ENCODE measurements at places on chromosomes 2 and 18.

DNA sequence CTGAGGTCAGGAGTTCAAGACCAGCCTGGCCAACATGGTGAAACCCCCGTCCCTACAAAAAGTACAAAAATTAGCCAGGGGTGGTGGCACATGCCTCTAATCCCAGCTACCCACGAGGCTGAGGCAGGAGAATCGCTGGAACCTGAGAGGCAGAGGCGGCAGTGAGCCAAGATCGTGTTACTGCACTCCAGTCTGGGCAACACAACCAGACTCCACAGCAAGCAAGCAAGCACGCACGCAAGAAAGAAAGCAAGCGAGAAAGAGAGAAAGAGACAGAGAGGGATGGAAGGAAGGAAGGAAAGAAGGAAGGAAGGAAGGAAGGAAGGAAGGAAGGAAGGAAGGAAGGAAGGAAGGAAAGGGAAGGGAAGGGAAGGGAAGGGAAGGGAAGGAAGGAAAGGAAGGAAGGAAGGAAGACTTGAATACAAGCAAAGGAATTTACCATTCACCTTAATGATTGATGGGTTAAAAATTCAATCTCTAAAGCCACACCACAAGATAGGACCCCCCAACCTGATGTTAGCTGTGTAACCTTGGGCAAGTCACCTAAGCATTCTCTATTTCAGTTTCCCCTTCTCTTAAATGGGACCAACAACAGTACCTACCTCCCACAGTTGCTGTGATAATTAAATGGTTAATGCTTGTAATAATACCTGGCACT is 181.7 kb downstream of the ATAD2B start:
- DNase-seq: no peak

DNA sequence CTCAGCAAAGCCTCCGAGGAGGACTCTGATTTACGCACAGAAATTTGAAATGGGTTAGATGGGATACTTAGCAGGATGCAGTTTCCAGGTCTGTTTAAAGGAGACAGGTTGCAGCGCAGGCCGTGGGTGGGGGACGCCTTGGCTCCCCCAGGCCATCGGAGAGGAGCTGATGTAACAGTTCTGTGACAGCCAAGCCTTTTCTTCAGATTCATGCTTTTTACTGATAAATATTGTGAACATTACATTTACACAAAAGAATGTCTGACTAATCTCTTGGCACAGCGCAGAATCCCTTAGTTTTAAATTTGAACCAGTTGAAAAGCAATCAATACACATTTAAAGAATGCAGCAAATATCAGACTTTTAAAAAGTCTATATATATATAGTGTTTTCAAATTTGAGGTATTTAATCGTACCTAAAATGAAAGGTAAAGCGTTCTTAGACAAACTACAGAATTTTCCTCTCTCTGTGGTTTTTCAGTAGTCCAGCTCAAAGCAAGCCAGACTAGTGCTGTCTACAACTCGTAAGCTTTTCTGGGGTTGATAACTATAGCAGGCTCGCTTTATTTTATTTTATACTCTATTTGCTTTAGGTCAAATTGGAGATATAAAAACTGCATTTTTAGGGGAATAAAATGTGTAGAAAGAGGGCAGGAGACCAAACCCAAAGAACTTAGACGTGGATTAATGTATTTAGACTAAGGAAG is 221.9 kb downstream of the PIEZO2 start:
- no peak for DNase-seq

GRCh38 chr2:162086904-162087303 is 12.9 kb upstream of the DPP4 start:
- no peak for DNase-seq

GRCh38 chr2:206920951-206921350 is 18.4 kb upstream of the CPO start:
- peak; percentile 35 for DNase-seq

DNA sequence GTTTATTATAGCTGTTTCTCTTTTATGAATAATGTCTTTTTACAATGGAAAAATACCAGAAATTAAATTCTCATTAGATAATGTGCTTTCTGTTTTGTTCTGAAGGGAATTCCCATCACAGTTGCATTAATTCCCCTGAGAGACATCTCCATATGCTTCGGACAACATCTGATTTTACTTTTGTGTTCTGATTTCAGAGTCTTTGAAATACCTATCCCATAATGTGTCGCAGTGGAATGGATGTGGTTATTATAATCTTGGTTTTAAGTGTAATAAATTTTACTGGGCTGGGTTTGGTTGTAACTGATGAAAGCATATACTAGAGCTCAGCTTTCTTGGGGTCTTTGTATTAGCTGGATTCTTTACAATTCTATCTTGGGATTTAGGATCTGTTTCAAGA is 12.5 kb downstream of the SPTBN1 start:
- no peak for DNase-seq

- no peak for DNase-seq
These were observed 10.7 kb upstream of the RNF103 start for GRCh38 chr2:86634352-86634751.

GRCh38 chr2:118732432-118732831 is 115.0 kb downstream of the EN1 start:
- DNase-seq: no peak

DNA sequence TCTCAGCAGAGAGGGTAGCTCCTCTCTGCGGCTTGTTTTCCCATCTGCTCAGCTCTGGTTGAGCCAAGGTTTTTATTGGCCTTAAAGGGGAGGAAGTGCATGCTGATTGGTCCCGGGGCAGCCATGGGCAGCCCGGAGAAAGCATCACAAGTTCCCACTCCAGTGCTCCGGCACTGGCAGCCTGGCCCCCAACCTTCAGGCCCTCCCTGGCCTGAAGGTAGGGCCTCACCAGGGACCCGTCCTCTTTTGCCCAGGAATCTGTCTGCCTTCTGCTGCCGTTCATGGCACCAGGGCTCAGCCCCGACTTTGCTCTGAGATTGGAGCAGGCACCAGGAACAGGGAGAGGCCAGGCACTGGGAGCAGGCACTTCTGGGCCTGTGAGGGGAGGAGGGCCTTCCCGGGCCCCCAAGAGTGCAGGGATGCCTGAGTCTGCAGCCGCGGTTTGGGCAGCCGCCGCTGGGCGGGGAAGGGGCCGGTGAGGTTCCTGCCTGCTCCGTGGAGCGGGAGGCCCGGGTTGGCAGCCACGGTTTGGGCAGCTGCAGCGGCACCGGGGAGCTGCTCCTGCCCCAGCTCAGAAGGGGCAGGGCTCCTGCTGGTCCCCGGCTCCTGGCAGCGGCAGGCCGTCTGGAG is 17.5 kb upstream of the ILKAP start:
- DNase-seq: no peak

DNA sequence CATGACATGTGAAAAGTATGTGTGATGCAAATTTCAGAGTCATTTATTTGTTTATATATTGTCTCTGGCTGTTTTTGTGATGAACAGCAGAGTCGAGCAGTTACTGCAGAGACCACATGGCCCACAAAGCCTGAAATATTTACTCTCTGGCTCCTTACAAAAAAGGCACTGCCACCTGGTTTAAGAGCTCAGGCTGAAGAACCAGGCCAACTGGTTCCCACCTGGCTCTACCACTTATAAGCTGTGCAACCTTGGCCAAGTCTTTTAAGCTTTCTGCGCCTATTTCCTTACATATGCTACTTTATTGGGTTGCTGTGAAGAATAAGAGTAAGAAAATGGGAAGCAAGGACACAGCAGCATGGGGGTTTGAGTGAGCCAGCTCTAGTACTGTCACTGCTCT is 207.6 kb downstream of the L3MBTL4 start:
- DNase-seq: no peak

GRCh38 chr2:38164881-38165280 is 88.9 kb upstream of the CYP1B1 start:
- no peak for DNase-seq
